ENCODE measurements at places on chromosomes 5 and 9. TPM values are rescaled to one million over a fixed set of nuclear protein-coding genes. Genes with fewer than 3 reads are reported as not detected.

CCNJL gene
- 4.2 TPM for polyA plus RNA-seq

DNA sequence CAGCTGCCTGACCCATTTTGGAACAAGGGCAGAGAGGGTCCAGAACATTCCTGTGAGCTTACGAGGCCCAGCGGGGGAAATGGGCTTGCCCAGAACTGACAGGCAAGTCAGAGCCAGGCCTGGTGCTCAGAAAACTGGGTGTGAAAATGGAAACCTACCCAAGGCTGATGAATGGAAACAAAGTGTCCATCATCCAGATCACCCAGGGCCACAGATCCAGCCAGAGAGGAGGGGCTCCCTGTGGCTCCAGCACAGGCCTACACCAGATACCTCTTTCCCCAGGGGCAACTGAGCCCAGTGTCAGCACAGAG, 3.1 kb downstream of the CLTB start:
- DNase-seq = no peak

SUSD3 gene
- 2.3 TPM for polyA plus RNA-seq

- DNase-seq = no peak
Measured at GRCh38 chr5:151676719-151677118, 10.0 kb downstream of the SPARC start.

COQ4 gene
- 32.5 TPM for polyA plus RNA-seq

All from muscle of back (tissue), 13 donors.